ENCODE measurements at places on chromosomes 3 and 15.

- no peak for DNase-seq
Measured at GRCh38 chr3:49352281-49352680, 5.9 kb downstream of the GPX1 start.

DNA sequence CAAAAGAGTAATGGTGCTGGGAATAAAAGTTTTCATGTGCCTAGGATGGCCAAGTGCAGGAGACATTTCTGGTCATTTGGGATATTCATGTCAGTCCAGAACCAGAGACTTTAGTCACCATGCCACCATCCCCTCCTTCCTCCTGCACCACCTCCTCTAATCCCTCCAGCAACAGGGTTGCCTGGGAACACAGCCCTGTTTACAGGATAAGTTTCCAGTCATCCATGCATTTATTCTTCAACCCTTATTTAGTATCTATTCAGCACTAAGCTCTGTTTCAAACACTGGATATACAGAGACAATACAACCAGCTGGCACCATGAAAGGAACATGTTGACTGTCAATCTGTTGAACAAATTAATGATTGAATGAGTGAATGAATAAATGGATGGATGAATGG, 211.7 kb downstream of the CLSTN2 start:
- no peak for DNase-seq

- DNase-seq = no peak
Measured at GRCh38 chr3:196985298-196985697, 16.7 kb upstream of the PIGZ start.

GRCh38 chr15:96124436-96124835, 206.1 kb upstream of the NR2F2 start:
- DNase-seq = no peak

- no peak for DNase-seq
Measured at GRCh38 chr3:106710596-106710995, 666.6 kb upstream of the CCDC54 start.

DNA sequence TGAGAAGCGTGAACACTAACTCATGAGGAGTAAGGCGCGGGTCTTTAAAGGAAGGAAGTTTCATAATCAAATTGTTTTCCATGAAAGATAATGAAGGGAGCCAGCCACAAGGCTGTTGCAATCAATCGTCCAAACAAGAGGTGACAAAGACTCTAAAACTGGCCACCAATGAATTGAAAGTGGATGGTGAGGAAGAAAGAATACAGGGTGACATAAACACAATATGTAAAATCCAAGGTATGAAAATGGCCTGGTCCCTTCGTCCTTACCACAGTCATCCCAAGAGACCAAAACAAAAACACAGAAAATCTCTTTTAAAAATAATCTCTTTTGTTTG, 12.0 kb downstream of the CD86 start:
- DNase-seq = no peak

GRCh38 chr15:91456921-91457320, 356.9 kb downstream of the SV2B start:
- DNase-seq = no peak
